Activated T-cell treated with anti-CD3 and anti-CD28 coated beads, Interleukin-2, amount 50 U/mL, for 4 hours (primary cell): ENCODE measurements at places on chromosomes 2 and 18. TPM values are rescaled to one million over a fixed set of nuclear protein-coding genes. Genes with fewer than 3 reads are reported as not detected.

DNA sequence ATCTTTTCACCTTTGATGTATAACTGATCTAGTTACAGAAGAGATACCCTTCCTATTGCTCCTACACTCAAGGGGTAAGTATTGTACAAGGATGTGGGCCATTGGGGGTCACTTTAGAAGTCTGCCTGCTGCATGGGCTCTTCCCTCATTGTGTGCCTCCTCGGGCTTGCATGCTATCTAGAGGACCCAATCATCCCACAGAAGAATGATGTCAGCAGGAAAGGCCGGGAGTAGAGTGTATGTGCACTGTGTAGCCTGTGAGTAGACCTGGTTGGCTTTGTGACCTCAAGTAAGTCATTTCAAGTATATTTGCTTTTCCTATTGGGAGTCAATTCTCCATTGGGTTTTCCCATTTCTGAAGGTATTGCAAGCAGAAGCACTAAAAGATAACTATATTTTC is 129.5 kb upstream of the TRIB2 start:
- DNase-seq: no peak

DNA sequence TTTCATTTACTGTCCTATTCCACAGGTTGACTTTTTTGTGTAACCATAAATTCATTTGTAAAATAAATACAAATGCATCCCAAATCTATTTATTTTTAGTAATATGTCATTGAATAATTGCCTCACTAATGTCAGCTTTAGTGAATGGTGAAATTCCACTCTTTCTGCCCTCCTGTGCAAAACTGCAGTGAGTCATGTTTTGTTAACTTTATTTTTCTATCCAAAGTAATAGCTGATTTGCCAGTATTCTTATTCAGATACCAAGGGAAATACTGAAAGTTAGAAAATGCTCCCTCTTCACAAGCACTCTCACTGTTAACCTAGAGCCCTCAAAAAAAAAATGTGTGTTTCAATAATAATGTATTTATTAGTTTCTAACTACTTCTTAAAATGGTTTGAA is 322.8 kb downstream of the RIT2 start:
- DNase-seq: no peak

DNA sequence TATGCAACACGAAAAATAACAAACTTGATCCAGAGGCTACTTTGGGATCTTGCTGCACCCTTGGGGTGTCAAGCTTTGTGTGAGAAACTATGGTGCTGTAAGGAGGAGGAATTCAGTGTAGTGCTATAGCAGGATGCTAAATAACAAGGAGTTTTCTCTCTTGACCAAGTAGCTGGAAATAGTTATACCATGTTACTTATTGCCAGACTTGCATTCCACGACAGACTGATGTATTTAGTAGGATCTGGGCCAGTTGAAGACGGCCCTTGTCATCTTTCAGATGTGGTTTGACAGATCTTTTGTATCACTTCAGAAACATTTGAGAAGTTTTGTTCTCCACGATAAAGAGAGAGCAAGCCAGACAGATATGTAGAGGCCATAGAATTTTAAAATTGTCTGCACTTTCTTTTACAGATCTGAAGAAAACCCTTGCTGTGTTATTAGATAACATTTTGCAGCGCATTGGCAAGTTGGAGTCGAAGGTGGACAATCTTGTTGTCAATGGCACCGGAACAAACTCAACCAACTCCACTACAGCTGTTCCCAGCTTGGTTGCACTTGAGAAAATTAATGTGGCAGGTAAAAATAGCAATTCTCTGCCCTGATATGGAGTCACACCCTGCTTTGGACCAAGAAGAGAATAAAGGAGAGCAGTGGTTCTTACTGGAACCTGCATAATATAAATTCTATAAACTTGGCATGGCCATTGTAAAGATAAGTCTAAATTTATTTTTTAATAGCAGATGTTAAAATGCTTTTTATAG is 16.3 kb downstream of the MGAT5 start:
- no peak for DNase-seq

GRCh38 chr2:13110825-13111224 is 394.1 kb downstream of the TRIB2 start:
- no peak for DNase-seq

DNA sequence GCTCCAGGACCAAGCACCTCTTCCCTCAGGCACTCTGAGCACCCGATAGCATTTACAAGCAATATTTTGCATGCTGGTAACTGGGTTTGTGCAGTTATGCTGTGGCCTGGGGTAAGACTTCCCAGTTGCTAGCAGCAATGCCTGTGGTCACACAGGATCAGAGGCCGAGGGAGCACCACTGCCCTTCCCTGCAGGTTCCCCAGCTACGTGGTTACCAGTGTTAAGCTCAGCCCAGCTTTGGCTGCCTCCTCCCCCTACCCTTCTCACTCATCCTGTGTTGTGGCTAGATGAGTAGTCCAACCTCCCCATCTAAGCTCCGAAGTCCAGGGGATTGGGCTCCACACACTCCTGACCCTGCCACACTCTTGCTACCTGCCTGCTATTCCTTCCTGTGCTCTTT is 141.1 kb downstream of the CELF4 start:
- DNase-seq: no peak

DNA sequence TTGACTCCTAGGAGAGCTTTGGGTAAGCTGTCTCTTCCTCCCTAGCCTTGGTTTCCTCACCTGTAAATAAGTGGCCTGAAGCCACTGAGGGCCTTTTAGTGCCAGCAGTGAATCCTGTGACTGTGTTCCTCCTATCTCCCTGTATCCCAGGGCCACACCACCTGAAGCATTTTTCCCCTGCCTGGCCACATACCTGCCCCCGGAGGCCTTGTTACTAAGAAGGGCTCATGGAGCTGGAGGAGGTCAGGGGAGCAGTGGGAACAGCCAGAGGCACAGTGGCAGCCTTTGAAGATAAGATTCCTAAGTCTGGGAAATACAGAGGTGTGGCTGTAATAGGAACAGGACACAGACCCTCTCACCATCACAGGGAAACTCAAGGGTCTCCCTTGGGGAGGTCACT is 162.4 kb downstream of the SMAD7 start:
- no peak for DNase-seq

ACVR1C gene
- 0.47 TPM for total RNA-seq

PPP1R1C gene
- total RNA-seq: not detected
